A549 treated with GW870086 at 1 μM for 4 hours (cell line): ENCODE measurements at places on chromosomes 6 and 20. TPM values are rescaled to one million over a fixed set of nuclear protein-coding genes. Genes with fewer than 3 reads are reported as not detected.

The TBX18 gene
- 11.3 to 21.0 TPM (median 18.6 TPM) in 5 replicates for total RNA-seq

The HMGN4 gene
- total RNA-seq = 55.9 to 81.2 TPM (median 80.0 TPM) in 5 replicates

The NOX3 gene
- total RNA-seq = not detected in 5 replicates

The PACRG gene
- not detected in 5 replicates for total RNA-seq

The TRMT6 gene
- 39.3 to 42.5 TPM (median 41.2 TPM) in 5 replicates for total RNA-seq

The LAMP5 gene
- total RNA-seq = 0.06 to 0.17 TPM in 2 of 5 replicates, not detected in the others

The APOM gene
- total RNA-seq = 2.6 to 4.5 TPM (median 3.1 TPM) in 5 replicates

The AGPAT4 gene
- total RNA-seq = 3.4 to 6.3 TPM (median 5.3 TPM) in 5 replicates

The LRRC73 gene
- 0.88 to 1.2 TPM (median 1.2 TPM) in 5 replicates for total RNA-seq

The PLTP gene
- 1.5 to 2.2 TPM (median 1.6 TPM) in 5 replicates for total RNA-seq

The SMOC2 gene
- not detected in 5 replicates for total RNA-seq

The GCNT2 gene
- total RNA-seq = 5.6 to 7.5 TPM (median 6.3 TPM) in 5 replicates

The E2F1 gene
- total RNA-seq = 21.9 to 27.7 TPM (median 25.6 TPM) in 5 replicates

The ACTL10 gene
- 0.06 to 0.07 TPM (median 0.06 TPM) in 3 of 5 replicates, not detected in the others for total RNA-seq

The MSH5 gene
- total RNA-seq = 10.5 to 13.8 TPM (median 12.5 TPM) in 5 replicates

The CEP162 gene
- total RNA-seq = 1.6 to 2.2 TPM (median 1.8 TPM) in 5 replicates

The SCUBE3 gene
- total RNA-seq = 0.02 to 0.07 TPM (median 0.06 TPM) in 5 replicates

The CNKSR3 gene
- 6.3 to 9.3 TPM (median 7.8 TPM) in 5 replicates for total RNA-seq

The GSTA3 gene
- total RNA-seq = not detected in 5 replicates

The SLC35D3 gene
- total RNA-seq = 0.05 to 0.09 TPM in 2 of 5 replicates, not detected in the others

The NRSN1 gene
- not detected in 5 replicates for total RNA-seq

The QKI gene
- 30.0 to 60.2 TPM (median 48.8 TPM) in 5 replicates for total RNA-seq

The LPIN3 gene
- total RNA-seq = 10.3 to 14.6 TPM (median 13.3 TPM) in 5 replicates

The KDM1B gene
- total RNA-seq = 7.1 to 8.8 TPM (median 7.7 TPM) in 5 replicates

The MICA gene
- 28.4 to 32.1 TPM (median 31.4 TPM) in 5 replicates for total RNA-seq

The NHSL1 gene
- 2.3 to 4.7 TPM (median 4.0 TPM) in 5 replicates for total RNA-seq

The FLRT3 gene
- 1.1 to 1.6 TPM (median 1.3 TPM) in 5 replicates for total RNA-seq

The PDYN gene
- not detected in 5 replicates for total RNA-seq

The AVP gene
- not detected in 5 replicates for total RNA-seq

The ZNF391 gene
- total RNA-seq = 0.21 to 0.32 TPM (median 0.25 TPM) in 5 replicates

The RBBP8NL gene
- 0.25 to 0.80 TPM (median 0.66 TPM) in 5 replicates for total RNA-seq

The TMEM200A gene
- 0.07 to 0.11 TPM (median 0.08 TPM) in 5 replicates for total RNA-seq

The COL11A2 gene
- total RNA-seq = 0.45 to 0.93 TPM (median 0.71 TPM) in 5 replicates

The ANGPT4 gene
- total RNA-seq = 0.06 to 0.07 TPM in 2 of 5 replicates, not detected in the others

The SLC13A3 gene
- total RNA-seq = 0.12 to 0.17 TPM in 2 of 5 replicates, not detected in the others

The GRM1 gene
- total RNA-seq = 0.02 to 0.03 TPM (median 0.03 TPM) in 3 of 5 replicates, not detected in the others

The CDKN1A gene
- 301 to 381 TPM (median 362 TPM) in 5 replicates for total RNA-seq

The OVOL2 gene
- total RNA-seq = 0.18 to 0.34 TPM (median 0.21 TPM) in 4 of 5 replicates, not detected in the other

The SRMS gene
- 0.10 to 0.15 TPM in 2 of 5 replicates, not detected in the others for total RNA-seq

The MAFB gene
- total RNA-seq = 0.13 to 0.31 TPM (median 0.16 TPM) in 5 replicates

The RAD21L1 gene
- total RNA-seq = not detected in 5 replicates

The L3MBTL1 gene
- total RNA-seq = 0.89 to 1.1 TPM (median 1.1 TPM) in 5 replicates

The PI16 gene
- total RNA-seq = not detected in 5 replicates

The PRR18 gene
- total RNA-seq = 0.07 to 0.15 TPM (median 0.12 TPM) in 5 replicates

The PGC gene
- not detected in 5 replicates for total RNA-seq

The PGBD1 gene
- total RNA-seq = 4.6 to 5.1 TPM (median 5.0 TPM) in 5 replicates

The FRK gene
- total RNA-seq = 1.5 to 2.4 TPM (median 2.3 TPM) in 5 replicates

The GMNN gene
- total RNA-seq = 49.9 to 56.9 TPM (median 53.7 TPM) in 5 replicates

The KHDRBS2 gene
- total RNA-seq = not detected in 5 replicates

The SMPDL3A gene
- 3.9 to 4.4 TPM (median 4.0 TPM) in 5 replicates for total RNA-seq
